T-helper 2 cell treated with Interferon-gamma antibody and Interleukin-4, amounts not matched to agents 5 μg/mL and 100 μg/mL, for 36 hours (primary cell): ENCODE measurements at places on chromosomes 5 and 9.

DNA sequence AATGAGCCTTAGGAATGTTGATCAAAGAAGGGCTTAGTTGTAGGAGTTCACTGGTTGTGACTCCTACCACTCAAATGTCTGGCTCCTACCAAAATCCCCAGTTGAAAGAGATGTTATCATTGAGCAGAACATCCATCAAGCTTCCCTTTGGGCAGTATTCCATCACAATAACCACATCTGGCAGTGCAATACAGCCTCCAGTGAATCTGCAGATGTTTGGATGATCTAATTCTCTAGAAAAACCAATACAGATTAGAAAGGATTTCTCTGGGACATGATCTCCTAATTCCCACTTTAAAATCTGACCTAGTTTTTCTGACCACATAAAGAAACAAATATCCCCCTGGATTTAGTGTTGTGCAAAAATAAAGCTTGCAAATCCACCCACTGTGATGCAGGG, 81.6 kb downstream of the TMEM215 start:
- DNase-seq = no peak

- peak; percentile 65 for DNase-seq
Observed at GRCh38 chr5:132500931-132501628, 10.5 kb upstream of the IRF1 start.

- DNase-seq = no peak
Observed at GRCh38 chr9:69276775-69277174, 48.2 kb upstream of the ENTREP1 start.

DNA sequence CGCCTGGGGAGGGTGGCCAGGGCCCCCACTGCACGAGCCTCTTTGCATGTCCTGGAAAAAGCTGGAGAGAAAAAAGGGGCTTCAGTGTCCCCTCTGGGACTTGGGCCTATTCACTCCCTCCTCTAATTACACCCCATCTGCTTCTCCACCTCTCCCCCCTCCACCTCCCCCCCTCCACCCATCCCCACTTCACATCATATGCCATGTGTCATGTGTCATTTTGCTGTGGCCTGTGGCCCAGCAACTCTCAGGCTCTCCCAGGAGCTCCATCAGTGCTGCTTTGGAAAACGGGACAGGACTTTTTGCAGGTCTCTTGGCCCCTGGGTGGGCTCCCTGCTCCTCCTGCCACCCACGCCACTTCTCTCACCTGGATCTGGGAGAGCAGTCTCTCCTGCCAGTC, 68.7 kb downstream of the NTNG2 start:
- DNase-seq = no peak

- no peak for DNase-seq
Observed at GRCh38 chr9:137762414-137763061, 115.0 kb upstream of the CACNA1B start.

GRCh38 chr5:146877783-146878475, 628 bp downstream of the PPP2R2B start:
- DNase-seq = no peak

GRCh38 chr5:53503562-53504218, 23.3 kb downstream of the FST start:
- DNase-seq = no peak

DNA sequence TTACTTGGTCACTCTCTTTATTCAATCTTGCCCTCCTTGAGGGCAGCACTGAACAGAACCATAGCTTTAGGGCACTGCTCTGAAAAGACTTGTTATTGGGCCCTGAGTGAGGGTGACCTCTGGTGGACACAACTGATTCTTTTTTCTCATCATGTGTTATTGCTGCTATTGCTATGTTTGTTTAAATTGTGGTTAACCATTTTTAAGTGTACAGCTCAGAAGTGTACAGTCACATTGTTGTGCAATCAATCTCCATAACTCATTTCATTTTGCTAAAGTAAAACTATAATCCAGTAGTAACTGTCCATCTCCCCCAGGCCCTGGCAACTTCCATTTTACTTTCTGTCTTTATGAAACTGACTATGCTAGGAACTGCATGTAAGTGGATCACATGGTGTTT, 351.1 kb upstream of the RIOK2 start:
- no peak for DNase-seq

DNA sequence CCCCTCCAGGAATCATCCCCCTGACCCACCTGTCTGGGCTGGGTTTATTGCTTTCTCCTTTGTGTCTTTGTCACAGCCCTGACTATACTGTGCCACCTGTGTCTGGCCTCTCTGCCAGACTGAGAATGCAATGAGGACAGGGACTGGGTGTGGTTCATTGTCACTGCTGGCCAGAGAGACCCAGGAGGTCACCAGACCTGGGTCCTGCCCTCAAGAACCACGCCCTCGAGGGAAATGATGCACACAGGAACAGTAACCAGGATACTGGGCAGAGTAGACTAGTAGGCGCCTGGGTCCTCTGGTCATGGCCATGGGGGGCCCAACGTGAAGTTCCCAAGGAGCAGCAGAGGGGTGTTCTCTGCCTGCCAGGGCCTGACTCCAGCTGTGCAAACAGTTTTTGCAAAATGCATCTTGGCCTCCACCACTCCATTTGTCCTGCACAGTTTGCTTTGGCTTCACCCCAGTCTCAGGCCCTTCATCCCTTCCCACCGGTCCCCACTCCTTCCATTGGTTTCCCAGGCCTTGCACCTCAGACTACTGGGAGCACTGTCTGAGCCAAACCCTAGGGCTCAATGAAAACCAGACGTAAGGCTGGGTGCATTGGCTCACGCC, 17.8 kb downstream of the RGS3 start:
- no peak for DNase-seq

- no peak for DNase-seq
Observed at GRCh38 chr9:114545055-114545454, 39.8 kb upstream of the WHRN start.

DNA sequence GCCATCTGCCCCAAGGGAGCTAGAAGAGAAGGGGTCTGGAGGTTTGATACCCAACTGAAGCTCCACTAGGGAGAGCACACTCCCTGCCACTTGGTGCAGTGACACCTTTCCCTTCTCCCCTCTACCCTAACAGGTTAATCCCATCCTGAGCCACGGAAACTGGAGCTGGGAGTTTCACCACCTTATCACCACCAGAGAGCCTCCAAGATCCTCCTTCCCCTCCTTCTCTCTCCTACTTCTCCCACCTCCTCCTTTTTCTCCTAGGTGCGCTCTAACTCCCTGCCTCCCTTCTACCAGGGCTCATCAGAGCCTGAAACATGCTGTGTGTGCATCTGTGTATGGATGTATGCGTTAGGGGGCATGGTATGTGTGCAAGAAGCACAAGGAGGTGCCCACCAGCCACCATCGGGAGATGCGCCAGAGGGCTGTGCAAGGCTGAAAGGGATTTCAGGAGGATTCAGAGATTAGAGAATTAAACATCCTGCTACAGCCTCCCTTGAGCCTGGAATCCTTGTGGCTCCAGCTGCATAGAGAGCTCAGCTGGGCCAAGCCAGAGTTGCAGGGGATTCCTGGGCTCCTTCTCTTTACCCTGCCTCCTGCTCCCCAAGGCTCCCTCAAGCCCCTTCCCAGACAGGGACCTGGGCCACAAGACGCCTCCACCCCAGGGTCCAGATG, 89.8 kb downstream of the PCDH1 start:
- DNase-seq = no peak

DNA sequence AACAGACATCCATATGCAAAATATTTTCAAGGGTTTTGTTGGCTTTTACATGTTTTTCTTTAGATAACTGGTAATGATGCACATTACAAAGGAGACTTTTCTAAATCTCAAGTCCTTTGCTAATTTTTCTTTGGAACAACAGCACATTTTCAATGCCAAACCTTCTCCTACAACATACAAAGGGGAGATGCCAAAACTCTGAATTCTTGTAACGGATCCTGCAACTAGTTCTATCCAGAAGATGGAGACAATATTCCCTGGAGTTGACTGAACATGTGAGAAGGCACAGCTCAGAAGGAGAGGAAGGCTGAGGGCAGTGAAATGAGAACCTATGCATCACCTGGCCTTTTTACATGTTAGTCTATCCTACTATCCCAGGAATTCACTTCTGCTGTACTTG, 21.0 kb downstream of the DNAJA1 start:
- no peak for DNase-seq

- peak; percentile 16 for DNase-seq
Observed at GRCh38 chr9:97468658-97469448, 32.6 kb upstream of the TMOD1 start.

GRCh38 chr5:31728039-31728438, 89.1 kb downstream of the PDZD2 start:
- no peak for DNase-seq

DNA sequence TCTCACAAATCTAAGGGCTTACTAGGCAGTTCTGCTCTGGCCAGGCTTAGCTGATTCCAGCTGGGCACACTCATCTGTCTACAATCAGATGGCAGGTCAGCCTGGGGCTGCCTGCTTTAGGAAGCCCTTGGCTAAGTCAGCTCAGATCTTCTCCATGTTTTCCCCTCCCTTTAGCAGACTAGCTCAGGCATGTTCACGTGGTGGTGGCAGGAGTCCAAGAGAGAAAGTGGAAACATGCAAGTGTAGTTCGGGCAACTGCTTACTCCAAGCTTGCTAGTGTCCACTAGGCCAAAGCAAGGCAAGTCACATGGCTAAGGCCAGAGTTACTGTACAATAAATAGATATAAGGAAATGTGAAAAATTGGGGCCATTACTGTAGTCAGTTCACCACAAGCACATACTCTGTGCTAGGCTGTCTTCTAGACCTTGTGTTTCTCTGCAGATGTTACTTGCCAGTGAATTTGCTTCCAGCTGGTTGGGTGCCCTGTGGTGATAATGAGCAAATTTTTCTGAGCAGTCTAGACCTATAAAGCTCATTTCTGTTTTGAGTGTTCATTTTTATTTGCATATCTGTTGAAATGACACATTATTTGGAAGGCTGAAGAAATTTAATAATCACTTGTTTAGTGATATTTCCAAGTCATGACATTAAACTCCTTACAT, 38.3 kb downstream of the RECK start:
- no peak for DNase-seq

GRCh38 chr5:10123254-10123989, 126.3 kb downstream of the ATPSCKMT start:
- no peak for DNase-seq

GRCh38 chr5:168585119-168585856, 6.1 kb upstream of the PANK3 start:
- DNase-seq = no peak

- DNase-seq = no peak
Observed at GRCh38 chr5:15806613-15807012, 306.6 kb downstream of the FBXL7 start.

- DNase-seq = no peak
Observed at GRCh38 chr5:144144956-144145751, 25.3 kb downstream of the YIPF5 start.

- no peak for DNase-seq
Observed at GRCh38 chr9:87751868-87752267, 25.9 kb downstream of the CTSL start.

GRCh38 chr9:27714388-27714787, 141.1 kb upstream of the C9orf72 start:
- DNase-seq = no peak

DNA sequence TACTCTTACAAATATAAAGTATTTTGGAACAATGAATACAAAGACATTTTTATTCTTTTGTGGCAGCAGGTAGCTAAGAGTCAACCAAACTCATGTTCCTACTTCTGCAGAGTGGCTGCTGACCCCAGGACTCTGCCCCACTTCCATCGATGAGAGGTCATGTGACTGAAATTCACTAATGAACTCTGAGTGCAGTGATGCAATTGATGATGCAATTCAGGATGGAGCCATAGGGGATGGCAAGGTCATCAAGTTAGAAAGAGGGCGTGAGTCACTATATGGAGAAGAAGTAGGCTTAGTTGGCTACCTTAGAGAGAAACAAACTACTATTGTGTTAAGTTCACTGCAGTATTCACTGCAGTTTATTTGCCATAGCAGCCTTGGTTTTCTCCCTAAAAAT, 340.4 kb downstream of the CTNND2 start:
- DNase-seq = no peak

DNA sequence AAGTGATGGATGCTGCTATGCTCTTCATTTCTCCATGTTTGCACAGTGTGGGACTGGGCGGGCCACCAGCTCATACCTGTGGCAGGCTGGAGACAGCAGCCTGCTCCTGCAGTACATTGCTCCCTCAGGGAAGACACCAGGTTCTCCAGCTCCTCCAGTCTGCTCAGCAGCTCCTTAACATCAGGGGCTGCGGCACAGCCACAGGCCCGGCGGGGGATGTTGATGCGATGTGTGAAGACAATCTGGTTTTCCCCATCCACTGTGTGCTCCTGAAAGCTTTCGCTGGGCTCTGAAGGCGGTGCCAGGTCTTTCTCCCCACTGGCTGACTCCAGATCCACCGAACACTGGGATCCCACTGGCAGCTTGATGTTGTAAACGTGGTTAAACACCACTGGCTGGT, 27.5 kb downstream of the TNC start:
- DNase-seq = no peak

GRCh38 chr5:76351176-76351575, 51.9 kb upstream of the IQGAP2 start:
- no peak for DNase-seq

GRCh38 chr9:8734760-8735159, 935.2 kb upstream of the DMAC1 start:
- no peak for DNase-seq

GRCh38 chr5:37803487-37803886, 36.4 kb downstream of the GDNF start:
- no peak for DNase-seq

DNA sequence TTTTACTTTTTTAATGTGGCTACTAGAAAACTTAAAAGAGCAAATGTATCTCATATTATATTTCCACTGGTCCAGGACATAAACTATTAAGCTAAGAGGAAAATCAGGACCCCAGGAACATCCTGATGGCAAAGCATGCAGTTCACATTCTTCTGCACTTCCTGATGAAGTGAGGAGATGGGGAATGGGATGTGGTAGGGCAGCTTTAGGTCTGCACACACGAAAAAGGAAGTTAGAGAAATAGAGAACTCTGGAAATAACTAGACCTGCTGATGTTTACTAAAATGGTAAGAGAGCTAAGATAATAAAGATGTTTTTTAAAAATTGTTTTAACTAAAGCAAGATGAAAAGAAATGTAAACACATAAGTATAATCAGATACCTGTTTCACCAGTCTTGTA, 39.7 kb upstream of the NIPBL start:
- no peak for DNase-seq

- no peak for DNase-seq
Observed at GRCh38 chr9:5720151-5720550, 91.2 kb downstream of the RIC1 start.

DNA sequence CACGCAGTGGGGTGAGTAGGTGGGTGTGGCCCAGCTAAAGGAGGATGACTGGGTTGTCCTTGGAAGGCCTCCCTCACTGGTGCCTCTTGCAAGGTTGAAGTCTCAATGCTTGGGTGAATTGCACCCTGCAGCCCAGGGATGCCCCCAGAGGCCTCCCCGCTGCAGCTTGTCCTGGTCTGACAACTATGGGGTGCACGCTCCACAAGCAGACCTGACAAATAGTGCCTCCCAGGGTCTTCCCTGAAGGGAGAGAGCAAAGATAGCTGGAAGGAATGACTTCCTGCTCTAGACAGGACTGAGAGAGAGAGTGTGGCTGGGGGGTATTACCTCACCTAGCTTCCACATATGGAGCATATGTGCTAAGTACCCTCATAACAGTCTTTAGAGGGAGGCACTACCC, 1.7 kb downstream of the PSD2 start:
- no peak for DNase-seq
